Stimulated activated CD4-positive, alpha-beta T cell treated with anti-CD3 and anti-CD28 coated beads, Interleukin-2, amount 100 ng/mL, for 24 hours (primary cell): ENCODE measurements at places on chromosomes 5 and 9.

- no peak for DNase-seq
Measured at GRCh38 chr5:60809891-60810425, 34.1 kb downstream of the ELOVL7 start.

GRCh38 chr5:97624886-97625285, 441.8 kb upstream of the RIOK2 start:
- DNase-seq, result no peak

DNA sequence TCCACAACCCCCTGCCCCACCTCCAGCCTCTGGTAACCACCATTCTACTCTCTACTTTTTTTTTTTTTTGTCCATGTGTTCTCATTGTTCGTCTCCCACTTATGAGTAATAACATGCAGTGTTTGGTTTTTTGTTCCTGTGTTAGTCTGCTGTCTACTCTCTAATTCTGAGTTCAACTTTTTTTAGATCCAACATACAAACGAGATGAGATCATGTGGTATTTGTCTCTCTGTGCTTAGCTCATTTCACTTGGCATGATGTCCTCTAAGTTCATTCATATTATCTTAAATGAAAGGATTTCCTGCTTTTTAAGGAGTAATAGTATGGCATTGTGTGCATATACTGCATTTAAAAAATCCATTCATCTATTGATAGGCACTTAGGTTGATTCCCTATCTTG, 130.9 kb downstream of the NMUR2 start:
- no peak for DNase-seq

GRCh38 chr5:69024241-69024651, 69.6 kb upstream of the SLC30A5 start:
- no peak for DNase-seq

- DNase-seq, result no peak
Measured at GRCh38 chr5:55624841-55625588, 87.1 kb downstream of the SLC38A9 start.

DNA sequence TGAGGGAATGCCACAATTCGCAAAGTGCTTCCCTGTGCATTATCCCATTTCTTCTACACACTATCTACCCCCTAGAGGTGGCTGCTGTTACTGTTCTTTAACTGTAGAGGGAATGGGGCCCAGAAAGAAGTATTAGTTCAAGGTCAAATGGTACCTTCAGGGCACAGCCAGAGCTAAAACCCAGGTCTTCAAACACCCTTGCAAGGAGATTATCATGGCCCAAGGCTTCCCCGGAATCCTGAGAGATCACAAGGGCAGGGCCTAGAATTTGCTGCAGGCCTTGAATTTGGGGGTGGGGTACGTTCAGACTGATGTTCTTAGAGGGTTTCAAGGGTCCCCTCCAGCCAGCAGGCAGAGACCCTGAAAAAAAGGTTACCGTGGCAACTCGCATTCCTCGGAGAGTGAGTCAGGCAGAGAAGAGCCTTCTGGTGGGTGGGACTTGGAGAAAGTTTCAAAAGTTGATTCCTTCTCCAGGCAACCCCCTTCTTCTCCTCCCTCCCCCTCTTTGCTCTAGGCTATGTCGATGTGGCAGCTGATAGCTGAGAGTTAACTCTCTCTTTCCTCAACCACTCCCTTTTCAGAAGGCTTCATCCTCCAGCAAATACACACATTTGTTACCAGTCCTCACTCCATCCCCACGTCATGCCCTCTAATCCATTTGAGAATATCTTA, 1.9 kb downstream of the SPARC start:
- DNase-seq, result no peak

GRCh38 chr5:1420211-1421195, 24.7 kb downstream of the SLC6A3 start:
- DNase-seq, result no peak

- no peak for DNase-seq
Measured at GRCh38 chr5:14959399-14960119, 88.0 kb upstream of the ANKH start.

- DNase-seq, result no peak
Measured at GRCh38 chr5:45017568-45017967, 208.8 kb downstream of the MRPS30 start.

DNA sequence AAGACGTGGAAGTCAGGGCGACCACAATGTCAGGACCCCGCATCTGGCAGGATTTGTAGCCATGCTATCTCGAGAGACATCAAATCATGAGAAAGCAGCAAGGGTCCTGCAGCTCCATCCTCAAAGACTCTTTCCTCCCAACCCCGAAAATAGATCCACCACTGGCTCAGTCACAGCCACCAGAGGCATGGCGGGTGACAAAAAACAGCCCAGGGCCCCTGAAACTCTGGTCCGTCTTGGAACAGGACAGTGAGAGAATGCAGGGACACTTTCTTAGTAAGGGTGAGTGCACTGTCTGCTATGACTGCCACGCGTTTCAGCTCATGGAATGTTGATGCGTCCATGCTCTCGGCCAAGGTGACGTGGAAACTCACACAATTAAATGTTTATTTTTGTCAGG, 220.9 kb downstream of the IRX2 start:
- no peak for DNase-seq

- peak; percentile 79 for DNase-seq
Measured at GRCh38 chr5:127313847-127314473, 23.4 kb downstream of the MEGF10 start.

- no peak for DNase-seq
Measured at GRCh38 chr9:79034583-79034982, 537.2 kb upstream of the TLE4 start.

- DNase-seq, result no peak
Measured at GRCh38 chr5:90866333-90866732, 307.7 kb downstream of the ADGRV1 start.

DNA sequence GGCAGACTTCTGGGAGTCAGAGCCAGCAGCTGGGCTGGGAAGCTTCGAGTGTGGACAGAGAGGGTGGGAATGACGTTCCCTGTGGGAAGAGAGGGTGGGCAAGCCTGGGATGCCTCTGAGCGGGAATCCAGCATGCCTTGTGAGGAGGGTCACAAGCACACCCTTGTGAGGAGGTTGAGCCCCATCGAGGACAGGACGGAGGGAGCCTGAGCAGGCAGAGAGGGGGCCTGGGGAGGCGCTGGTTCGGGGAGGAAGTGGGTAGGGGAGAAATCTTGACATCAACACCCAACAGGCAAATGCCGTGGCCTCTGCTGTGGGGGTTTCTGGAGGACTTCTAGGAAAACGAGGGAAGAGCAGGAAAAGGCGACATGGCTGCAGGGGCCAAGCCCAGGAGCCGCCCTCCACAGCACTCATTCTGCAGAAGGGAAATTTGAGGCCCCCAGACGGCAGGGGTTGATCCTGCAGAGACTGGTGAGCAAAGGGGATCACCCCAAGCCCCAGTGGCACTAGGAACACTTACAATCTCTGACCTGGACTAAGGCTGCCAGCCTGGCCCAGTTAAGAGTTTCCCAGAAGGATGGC, 1.1 kb upstream of the IL13 start:
- no peak for DNase-seq

DNA sequence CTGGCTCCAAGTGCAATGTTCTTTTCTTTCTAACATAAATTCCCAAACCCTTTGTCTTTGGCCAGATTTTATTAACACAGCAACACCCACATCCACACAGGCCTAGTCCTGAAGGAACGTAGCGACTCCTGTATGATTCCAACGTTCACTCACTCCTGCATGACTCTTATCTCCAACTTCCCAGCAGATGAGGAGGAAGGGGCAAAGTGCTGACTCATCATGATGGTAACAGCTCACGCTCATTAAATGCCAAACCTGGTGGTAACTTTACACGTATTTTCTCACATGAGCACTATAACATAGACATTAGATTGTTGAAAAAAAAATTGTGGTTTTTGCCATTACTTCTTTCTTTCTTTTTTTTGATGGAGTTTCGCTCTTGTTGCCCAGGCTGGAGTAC, 1349.5 kb downstream of the EFNA5 start:
- DNase-seq, result no peak

GRCh38 chr5:94314460-94315131, 303.8 kb downstream of the KIAA0825 start:
- no peak for DNase-seq

DNA sequence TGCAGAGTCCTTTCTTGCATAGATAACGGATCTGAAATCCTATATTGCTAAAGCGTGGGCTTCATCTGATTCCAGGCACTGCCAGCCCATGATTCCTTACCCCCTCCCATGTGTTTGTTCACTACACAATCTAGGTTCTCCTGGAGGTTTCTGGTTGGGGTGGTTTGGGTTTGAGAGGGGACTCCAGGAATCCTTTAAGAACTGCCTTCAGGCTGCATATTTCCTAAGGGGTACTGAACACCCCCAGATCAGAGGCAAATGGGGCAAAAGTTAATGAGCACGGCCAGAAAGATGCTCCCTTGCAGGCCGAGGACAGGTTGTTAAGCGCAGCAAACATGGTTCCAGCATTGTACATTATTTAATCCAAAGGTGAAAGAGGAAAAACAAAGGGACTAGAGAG, 9.9 kb downstream of the NR2F1 start:
- no peak for DNase-seq

DNA sequence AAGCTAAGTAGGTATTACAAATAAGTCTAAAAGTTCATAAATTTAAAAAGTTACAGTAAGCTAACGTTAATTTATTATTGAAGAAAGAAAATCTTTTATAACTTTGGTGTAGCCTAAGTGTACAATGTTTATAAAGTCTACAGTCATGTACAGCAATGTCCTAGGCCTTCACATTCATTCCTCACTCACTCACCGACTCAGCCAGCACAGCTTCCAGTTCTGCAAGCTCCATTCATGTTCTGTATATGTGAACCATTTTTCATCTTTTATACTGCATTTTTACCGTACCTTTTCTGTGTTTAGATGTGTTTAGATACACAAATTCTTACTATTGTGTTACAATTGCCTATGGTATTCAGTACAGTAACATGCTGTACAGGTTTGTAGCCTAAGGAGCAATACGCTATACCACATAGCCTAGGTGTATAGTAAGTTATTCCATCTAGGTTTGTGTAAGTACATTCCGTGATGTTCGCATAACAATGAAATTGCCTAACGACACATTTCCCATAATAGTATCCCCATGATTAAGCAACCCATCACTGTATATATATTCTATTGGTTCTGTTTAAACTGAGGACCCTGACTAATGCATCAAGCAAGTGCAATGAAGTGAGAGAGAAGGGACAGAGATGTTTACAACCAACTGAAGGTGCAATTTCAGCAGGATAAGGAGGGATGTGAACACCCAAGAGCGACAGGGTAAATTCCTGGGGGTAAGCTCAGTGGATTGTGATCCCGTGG, 88.9 kb upstream of the TRIO start:
- DNase-seq, result no peak

- no peak for DNase-seq
Measured at GRCh38 chr9:109730228-109730627, 49.8 kb upstream of the PALM2AKAP2 start.

DNA sequence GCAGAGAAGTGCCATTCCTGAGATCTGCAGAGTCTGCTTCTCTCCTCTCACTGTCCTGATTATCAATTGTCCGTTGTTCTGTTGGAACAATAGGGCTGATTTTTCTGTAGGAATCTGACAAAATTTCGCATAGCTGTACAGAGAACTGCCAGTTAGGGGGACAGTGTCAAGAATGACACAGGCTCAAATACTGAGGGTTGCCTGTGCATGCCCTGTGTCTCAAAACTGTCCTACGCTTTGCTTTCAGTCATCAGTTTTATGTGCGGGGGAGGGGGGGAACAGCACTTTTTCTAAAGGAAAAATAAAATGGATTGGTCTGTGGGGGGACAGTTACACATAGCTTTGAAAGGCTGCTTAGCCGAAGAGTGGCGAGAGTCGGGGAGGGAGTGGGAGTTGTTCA, 248.6 kb downstream of the PDZD2 start:
- no peak for DNase-seq

- no peak for DNase-seq
Measured at GRCh38 chr5:11504065-11504885, 400.0 kb downstream of the CTNND2 start.

DNA sequence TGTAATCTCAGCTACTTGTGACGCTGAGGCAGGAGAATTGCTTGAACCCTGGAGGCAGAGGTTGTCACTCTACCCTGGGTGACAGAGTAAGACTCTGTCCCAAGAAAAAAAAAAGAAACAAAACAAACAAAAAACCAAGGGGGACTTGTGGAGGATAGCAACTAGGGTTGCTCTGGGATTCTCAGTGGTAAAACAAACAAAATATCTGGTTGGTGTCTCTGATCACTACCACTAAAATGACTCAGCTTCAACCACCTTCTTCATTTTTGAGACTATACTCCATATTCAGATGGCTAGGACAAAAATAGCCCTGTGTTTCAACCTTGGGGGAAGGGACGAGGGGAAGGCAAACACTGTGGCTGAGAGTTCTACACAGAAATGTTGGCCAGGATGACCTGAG, 110.3 kb downstream of the ARRDC3 start:
- DNase-seq, result no peak

DNA sequence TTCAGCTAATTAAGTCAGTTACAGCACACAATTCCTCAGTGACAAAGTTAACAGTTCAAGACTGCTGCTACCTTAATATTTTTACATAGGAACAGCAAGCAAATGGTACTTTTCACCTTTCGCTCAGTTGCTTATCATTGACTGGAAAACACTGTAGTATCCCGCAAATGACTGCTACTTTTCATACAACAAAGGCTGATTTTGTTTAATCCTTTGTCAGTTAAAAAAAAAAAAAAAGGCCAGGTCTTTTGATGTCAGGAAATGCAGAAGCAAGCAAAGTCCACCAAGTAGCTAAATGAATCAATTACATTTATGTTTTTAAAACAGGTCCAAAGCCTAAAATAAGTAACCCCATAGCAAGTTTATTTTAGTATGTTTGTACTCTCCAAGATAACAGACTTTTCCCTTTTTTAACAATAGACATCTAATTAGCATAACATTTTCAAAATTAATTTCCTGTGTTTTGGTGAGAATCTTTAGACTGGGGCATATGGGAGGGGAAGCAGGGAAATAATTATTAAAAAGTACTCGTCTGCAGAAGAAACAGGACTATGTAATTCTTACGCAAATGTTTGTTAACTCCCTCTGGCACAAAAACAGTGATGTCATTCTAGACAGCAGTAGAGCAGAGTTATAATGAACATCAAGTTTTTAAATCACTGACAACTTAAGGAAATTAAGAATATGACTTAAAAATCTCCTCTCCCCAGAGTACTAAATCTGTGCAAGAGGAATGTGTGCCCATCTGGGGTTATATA, 9.6 kb downstream of the PFDN1 start:
- DNase-seq, result no peak

- no peak for DNase-seq
Measured at GRCh38 chr9:121364077-121364476, 6.0 kb downstream of the STOM start.

GRCh38 chr9:136516191-136516654, 29.6 kb downstream of the NOTCH1 start:
- DNase-seq, result no peak

- DNase-seq, result no peak
Measured at GRCh38 chr5:56625541-56625940, 189.8 kb upstream of the MAP3K1 start.
